Fibroblast of skin of left quadriceps (primary cell): ENCODE measurements at places on chromosomes 6 and 20.

GRCh38 chr6:87815449-87815848 lies 113.4 kb upstream of the AKIRIN2 start:
- no peak for DNase-seq

DNA sequence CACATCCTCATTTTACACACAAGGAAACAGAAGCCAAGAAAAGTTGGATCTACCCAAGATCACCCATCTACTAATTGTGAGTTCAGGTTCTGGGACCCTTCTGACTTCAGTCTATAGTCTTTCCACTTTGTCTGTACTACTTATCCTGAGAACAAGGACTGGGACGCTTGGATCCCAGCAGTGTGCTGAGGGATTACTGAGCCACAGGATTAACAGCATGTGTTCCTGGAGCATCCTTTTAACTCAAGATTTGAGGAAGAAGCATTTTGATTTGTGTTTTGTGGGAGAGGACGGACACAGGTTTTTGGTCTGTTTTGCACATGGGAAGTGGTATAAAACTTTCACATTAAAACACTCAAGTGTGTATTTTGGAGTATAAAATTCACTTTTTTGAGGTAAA lies 4.4 kb downstream of the ENPP4 start:
- no peak for DNase-seq

GRCh38 chr6:84815896-84816735 lies 51.7 kb upstream of the TBX18 start:
- DNase-seq = no peak

GRCh38 chr6:144416773-144417172 lies 131.6 kb downstream of the UTRN start:
- DNase-seq = no peak
